ENCODE measurements at places on chromosomes 12 and 14.

GRCh38 chr12:23464241-23464812, 485.1 kb downstream of the SOX5 start:
- no peak for DNase-seq

GRCh38 chr12:124720004-124720680, 143.5 kb downstream of the SCARB1 start:
- no peak for DNase-seq

- DNase-seq: no peak
Measured at GRCh38 chr14:105911006-105911847, 384.8 kb downstream of the TMEM121 start.

DNA sequence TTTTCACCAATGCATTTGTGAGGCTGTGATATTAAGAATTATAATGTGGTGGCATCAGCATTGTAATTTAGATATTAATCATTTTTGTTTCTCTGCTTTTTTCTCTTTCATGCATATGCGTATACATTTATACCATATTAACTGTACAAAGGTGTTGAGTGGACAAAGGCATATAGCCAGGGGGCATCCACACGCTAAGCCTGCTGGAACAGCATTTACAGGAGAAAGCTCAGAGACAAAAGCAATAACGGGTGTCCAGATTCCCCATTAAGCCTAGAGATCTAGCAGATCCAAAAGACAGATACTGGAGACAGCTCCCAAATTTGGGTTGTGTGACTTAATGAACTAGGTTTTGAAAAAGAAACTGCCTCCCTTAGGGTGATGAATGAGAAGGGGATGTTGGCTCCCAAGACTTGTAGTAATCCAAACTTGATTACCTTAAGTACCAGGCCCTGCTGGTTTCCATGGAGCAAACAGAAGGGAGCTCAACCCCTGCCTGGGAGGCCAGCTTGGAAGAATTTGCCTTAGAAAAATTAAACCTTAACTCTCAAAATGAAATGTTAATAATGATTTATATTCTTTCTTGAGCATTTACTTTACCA, 181.9 kb downstream of the SLC6A15 start:
- DNase-seq: no peak

GRCh38 chr14:68027276-68027675, 207.7 kb downstream of the RAD51B start:
- DNase-seq: no peak

GRCh38 chr12:113306382-113306781, 28.5 kb downstream of the SLC8B1 start:
- no peak for DNase-seq

DNA sequence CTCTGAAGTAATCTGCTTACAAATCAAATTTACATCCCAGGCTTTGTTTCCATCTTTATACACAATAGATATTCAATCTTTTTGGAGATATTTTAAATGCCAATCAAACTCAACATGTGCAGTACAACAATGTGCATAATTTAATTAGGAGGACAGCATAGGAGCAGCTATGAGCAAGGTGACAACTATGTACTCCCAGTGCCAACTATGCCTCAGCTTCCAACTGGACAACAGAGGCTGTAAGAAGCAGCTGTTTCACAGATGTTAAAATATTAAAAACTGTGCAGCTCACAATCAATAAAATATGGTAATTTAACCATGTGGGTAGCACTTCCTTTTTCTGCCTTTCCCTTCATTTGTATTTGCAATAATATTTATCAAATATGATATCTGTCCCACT, 99.9 kb downstream of the ST8SIA1 start:
- DNase-seq: no peak

DNA sequence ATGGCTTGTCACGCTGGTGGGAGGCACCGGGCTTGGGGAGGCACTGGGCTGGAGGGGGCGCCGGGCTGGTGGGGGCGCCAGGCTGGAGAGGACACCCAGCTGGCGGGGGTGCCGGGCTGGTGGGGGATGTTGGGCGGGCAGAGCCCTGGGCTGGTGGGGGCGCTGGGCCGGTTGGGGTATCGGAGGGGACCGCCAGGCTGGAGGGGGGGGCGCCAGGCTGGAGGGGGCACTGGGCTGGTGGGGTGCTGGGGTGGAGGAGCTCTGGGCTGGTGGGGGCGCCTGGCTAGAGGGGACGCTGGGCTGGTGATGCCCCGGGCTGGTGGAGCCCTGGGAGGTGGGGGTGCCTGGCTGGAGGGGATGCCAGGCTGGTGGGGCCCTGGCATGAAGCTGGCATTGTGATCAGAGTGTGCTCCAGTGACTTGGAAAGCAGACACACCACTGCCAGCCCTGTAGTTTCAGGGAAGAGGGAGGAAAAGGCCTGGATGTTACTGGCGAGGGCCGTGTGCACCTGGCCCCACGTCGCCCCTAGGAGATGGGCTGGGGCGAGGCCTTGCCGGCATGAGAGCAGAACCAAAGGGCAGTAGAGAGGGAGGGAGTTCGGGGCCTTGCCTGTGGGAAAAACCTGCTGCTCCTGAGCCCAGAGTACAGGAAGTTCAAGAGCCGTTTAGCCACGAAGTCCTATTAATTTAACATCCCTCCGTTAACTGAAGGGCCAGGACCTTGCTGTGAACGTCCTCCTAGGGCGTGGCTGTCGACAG, 13.1 kb downstream of the TEDC1 start:
- no peak for DNase-seq

- no peak for DNase-seq
Measured at GRCh38 chr12:15819644-15820437, 30.7 kb upstream of the EPS8 start.

DNA sequence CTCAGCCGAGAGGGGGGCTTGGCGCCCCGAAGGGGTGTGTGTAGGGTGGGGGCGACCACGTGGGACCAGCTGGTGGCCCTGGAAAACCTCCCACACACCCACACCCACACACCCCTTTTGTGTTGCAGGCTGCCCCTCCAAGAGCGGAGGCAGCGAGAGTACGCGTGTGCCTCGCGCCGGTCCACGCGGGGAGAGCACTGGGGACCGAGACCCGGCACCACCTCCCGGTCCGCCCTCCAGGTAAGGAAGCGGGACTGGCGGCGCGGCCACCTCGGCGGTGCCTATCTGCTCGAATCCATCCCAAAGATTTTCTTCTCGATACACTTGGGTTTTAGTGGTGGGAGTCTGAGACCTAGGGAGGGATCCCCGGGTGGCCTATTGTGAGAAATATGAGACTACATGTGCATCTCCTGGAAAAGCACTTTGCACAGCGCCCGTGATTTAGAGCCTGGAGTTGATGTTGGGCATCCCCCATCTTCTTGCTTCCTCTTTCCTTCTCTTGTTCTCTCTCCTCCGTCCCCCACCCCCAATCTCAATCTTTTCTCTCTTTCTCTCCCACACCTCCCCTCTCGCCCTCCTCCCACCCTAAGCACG, 393 bp downstream of the SYT1 start:
- no peak for DNase-seq

GRCh38 chr14:54475187-54475899, 13.4 kb downstream of the GMFB start:
- DNase-seq: no peak

DNA sequence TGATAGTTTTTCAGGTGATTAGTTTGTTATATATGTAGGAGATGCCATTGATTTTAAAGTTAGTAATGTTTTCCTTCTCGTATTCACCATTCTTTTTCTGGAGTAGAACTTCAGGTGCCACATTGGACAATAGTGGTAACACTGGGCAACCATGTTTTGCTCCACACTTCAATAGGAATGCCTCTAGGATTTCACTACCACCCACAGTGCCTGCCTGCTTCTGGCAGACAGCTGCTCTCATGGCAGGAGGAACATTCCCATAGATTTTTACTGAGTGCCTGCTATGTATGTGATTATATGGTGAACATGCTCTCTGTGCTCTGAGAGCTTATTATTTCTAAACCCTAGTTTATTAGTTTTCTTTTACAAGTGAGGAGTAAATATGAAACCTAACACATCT, 53.7 kb downstream of the GCH1 start:
- DNase-seq: no peak

DNA sequence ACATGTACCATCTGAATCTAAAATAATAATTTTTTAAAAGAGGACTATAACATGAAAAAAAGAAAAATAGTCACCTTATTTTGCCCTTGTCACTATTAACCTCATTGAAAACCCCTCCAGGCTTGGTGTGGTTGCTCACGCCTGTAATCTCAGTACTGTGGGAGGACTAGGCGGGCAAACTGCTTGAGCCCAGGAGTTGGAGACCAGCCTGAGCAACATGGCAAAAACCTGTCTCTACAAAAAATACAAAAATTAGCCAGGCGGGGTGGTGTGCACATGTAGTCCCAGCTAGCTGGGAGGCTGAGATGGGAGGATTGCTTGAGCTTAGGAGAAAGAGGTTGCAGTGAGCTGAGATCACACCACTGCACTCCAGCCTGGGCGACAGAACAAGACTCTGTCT, 126.3 kb upstream of the KRAS start:
- DNase-seq: no peak

- no peak for DNase-seq
Measured at GRCh38 chr12:52515319-52515646, 4.9 kb downstream of the KRT5 start.

GRCh38 chr12:106480251-106480650, 102.6 kb upstream of the RFX4 start:
- DNase-seq: no peak

- DNase-seq: no peak
Measured at GRCh38 chr12:109255377-109255776, 53.7 kb downstream of the FOXN4 start.

- DNase-seq: no peak
Measured at GRCh38 chr12:19957308-19958125, 410.8 kb upstream of the PDE3A start.

Data from CMK (cell line).